Astrocyte (in vitro differentiated cells and primary cell): ENCODE measurements at places on chromosomes 4 and X. TPM values are rescaled to one million over a fixed set of nuclear protein-coding genes. Genes with fewer than 3 reads are reported as not detected.

Gene C4orf51
- total RNA-seq, result not detected in 2 replicates

DNA sequence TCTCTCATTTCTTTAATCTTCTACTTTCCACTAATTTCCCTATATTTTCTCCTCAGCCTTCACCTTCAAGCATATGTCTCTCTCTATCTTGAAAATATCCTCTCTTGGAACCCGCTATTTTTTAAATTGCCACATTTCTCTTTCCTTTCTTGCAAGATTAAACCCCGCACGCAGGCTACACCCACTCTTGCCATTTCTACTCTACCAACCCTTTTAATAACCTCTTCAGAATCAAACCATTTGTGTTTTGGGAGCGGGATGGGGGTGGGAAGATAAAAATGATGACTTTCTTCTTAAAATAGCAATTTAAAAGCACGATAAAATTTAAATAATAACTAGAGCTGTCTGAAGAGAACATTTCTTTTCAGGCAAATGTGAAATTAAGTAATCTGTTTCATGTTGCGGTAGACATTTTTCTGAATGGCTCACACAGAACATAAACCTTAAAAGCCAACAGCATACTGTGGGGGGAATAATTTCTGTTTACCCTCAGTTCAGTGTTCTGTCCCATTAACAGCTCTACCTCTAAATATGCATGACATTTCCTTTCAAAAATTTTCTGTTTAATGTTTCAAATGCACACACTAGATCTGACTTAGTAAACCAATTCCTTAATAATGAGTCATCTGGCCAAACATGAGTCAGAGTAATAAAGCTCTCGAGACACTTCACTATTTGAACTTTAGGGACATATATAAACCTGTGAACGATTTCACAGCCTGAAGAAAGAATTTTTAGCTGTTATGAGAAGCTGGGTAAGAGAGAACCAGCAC is 20.5 kb downstream of the ARSJ start:
- H3K27ac ChIP-seq, result peak overlapping the region; percentile 89
- peak; percentile 95 for DNase-seq
- H3K36me3 ChIP-seq, result peaks cover 21% of the 10 kb centered on the region
- peaks cover 49% of the 10 kb centered on the region for H3K4me1 ChIP-seq

DNA sequence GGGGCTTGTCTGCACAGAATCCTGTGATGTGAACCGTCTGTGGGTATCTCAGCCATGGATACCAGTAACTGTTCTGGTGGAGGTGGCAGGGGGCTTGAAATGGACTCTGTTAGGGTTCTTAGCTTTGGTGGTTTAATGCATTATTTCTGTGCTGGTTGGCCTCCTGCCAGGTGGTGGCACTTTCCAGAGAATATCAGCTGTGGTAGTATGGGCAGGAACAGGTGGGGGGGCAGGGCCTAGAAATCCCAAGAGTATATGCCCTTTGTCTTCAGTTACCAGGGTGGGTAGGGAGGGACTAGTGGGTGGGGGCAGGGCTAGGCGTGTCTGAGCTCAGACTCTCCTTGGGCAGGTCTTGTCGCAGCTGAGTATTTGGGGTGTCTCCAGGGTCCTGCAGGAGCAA is 106.7 kb downstream of the KIT start:
- no peaks in the 10 kb centered on the region for H3K27me3 ChIP-seq
- H3K4me1 ChIP-seq, result no peaks in the 10 kb centered on the region
- H3K36me3 ChIP-seq, result no peaks in the 10 kb centered on the region
- DNase-seq, result no peak
- no peak overlapping the region for H3K4me3 ChIP-seq

Gene OTUD6A
- total RNA-seq, result not detected in 2 replicates

Gene RAP1GDS1
- 62.0 and 64.5 TPM in 2 replicates for total RNA-seq

DNA sequence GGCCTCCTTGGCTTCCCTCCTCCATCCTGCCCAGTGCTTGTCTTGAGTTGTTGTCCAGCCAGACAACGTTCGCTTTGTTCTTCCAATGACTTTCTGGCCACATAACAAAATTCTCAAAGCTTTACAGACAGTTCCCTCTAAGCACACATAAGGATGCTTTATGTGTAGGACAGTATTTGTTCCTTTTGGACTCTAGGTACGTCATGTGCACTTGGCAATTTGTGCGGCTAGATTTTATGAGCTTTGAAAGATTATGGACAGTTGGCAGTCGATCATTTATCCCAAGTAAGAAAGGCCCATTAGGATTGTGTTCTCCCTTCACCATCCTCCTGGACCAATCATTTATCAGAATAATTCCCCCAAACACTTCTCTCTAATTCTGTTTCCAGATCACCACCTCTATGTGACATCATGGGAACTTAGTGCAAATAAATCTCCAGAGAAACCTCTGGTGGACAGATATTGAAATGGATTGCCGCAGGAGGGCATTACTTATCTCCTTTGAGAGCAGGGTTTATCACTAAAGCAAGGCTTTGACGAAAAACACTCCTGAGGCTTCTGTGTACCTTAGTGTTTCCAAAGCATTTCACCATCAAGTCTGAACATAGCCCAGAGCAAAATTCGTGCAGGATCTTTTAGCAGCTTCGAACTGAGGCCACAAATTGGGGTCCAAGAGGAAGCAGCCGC is 77.4 kb upstream of the BMPR1B start:
- H3K4me1 ChIP-seq, result no peaks in the 10 kb centered on the region
- no peak overlapping the region for H3K27ac ChIP-seq
- no peak overlapping the region for H3K4me3 ChIP-seq
- H3K36me3 ChIP-seq, result no peaks in the 10 kb centered on the region
- H3K27me3 ChIP-seq, result no peaks in the 10 kb centered on the region

Gene BTK
- 0.43 and 0.79 TPM in 2 replicates for total RNA-seq

DNA sequence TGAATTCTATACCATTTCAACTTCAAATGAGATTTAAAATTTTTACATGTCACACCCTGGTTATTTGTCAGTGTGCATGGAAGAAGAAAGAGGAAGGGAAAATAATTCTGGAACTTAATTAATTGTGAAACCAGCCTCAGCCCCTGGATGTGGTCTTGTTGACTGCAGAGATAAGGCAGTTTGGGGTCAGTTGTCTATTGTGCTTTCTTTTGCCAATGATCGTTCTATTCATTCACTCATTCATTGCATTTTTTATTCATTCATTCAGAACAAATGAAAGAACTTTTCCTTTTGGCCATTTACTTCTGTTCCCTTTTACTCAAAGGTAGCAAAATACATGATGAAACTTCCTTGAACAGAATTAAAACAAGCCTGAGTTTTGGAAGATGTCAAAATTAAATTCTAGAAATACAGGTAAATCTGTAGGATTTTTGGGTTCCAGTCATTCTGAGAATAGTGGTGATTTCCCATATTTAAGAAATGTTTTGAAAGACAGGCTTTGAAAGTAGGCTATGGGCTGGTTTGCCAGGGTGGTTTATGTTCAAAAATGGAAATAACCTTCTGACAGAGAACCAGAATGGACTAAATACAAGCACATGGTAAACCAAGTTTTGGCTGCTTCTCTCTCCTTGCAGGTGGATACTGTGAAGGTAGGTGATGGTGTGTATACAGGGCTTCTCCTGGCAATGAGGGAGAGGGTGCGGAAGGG is 35.7 kb downstream of the PARM1 start:
- H3K36me3 ChIP-seq, result no peaks in the 10 kb centered on the region
- H3K27me3 ChIP-seq, result no peaks in the 10 kb centered on the region
- no peaks in the 10 kb centered on the region for H3K4me1 ChIP-seq

DNA sequence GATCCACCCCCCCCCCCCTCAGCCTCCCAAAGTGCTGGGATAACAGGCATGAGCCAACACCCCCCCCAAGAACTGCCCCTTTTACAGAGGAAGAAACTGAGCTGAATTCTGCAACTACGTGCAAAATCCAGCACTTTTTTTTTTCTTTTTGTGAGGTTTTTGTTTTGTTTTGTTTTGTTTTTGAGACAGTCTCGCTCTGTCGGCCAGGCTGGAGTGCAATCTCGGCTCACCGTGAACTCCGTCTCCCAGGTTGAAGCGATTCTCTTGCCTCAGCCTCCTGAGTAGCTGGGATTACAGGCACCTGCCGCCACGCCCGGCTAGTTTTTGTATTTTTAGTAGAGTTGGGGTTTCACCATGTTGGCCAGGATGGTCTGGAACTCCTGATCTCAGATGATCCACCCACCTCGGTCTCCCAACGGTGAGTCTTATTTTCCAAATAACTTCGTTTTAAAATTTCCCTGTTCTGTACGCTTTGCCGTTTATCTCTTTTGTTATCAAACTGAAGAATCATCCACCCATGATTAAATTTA is 4.9 kb downstream of the CRLF2 start:
- no peaks in the 10 kb centered on the region for H3K27me3 ChIP-seq
- H3K4me3 ChIP-seq, result no peak overlapping the region
- no peaks in the 10 kb centered on the region for H3K4me1 ChIP-seq
- DNase-seq, result no peak
- no peaks in the 10 kb centered on the region for H3K36me3 ChIP-seq

Gene CT45A9
- not detected in 2 replicates for total RNA-seq

Gene HPGD
- total RNA-seq, result 0.20 and 0.65 TPM in 2 replicates

Gene YIPF6
- total RNA-seq, result 33.0 and 38.2 TPM in 2 replicates

- H3K4me3 ChIP-seq, result no peak overlapping the region
Measured at GRCh38 chrX:10102046-10102704, 54.6 kb upstream of the CLCN4 start.

Gene F8
- 2.5 TPM in 2 replicates for total RNA-seq

GRCh38 chr4:114116861-114117260 is 137.4 kb upstream of the ARSJ start:
- H3K36me3 ChIP-seq, result no peaks in the 10 kb centered on the region
- no peaks in the 10 kb centered on the region for H3K4me1 ChIP-seq
- no peak overlapping the region for H3K4me3 ChIP-seq
- no peak overlapping the region for H3K27ac ChIP-seq
- DNase-seq, result no peak

Gene CT45A5
- not detected in 2 replicates for total RNA-seq

Gene NKAP
- total RNA-seq, result 6.5 and 7.1 TPM in 2 replicates

Gene MAGEC2
- total RNA-seq, result not detected in 2 replicates

Gene FRG1
- total RNA-seq, result 30.7 and 33.4 TPM in 2 replicates
